ENCODE measurements at places on chromosomes 4 and X.

DNA sequence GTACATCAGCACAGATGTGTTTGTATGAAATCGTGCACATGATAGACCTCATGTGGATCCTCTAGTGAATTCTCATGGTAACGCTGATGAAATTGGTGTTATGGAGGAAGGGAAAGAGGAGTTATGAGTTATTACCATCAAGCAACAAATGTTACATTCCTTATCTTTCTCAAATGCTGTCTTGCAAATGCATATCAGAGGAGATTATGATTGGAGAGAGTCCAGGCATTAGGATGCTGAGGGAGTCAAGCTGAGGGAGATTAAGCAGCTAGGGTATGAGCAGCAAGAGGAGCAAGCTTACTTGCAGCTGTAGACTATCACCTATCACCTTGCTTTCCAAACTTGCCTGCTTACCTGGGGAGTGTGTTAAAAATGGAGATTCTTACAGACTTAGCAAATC, 36.8 kb upstream of the SFRP2 start:
- no peak for DNase-seq

- no peak for DNase-seq
Observed at GRCh38 chr4:174120446-174121295, 162.8 kb downstream of the FBXO8 start.

GRCh38 chrX:108285356-108285755, 152.9 kb downstream of the COL4A6 start:
- no peak for DNase-seq

DNA sequence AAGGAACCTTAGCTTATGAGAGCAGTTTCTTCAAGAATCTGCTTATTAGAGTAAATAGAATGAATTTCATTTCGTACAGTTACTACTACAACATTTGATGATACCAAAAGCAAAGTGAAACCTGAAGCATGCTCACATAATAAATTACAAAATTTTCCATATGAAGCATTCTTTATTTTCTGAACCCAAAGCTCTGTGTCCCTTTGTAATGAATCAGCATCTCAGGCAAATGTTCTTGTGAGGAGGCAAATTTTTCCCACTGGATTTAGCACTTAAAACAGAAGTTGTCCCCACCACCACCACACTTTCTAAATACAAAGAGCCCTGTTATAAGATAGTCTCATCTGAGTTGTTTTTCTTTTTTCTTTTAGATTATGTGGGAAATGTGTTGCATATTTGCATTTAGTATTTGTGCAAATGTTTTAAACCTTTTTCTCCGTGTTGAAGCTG, 70.7 kb upstream of the NFKB1 start:
- DNase-seq, result no peak

- DNase-seq, result no peak
Observed at GRCh38 chr4:82108506-82108905, 265.3 kb downstream of the HNRNPD start.

GRCh38 chr4:4492161-4492847, 49.5 kb downstream of the STX18 start:
- no peak for DNase-seq

GRCh38 chr4:25624616-25625015, 31.0 kb upstream of the SLC34A2 start:
- DNase-seq, result no peak

DNA sequence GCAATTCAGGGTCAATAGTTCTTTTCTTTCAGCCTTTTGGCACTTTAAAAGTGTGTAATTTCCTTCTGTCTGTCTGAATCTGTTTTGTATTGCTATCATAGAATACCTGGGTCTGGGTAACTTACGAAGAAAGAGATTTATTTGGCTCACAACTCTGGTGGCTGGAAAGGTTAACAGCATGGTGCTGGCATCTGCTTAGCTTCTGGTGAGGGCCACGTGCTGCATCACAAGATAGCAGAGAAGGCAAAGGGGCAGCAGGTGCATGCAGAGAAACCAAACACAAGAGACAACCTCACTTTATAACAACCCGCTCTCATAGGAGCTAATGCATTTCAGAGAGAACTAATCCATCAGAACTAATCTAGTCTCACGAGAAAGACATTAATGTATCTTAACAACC, 18.8 kb downstream of the RGN start:
- DNase-seq, result no peak

DNA sequence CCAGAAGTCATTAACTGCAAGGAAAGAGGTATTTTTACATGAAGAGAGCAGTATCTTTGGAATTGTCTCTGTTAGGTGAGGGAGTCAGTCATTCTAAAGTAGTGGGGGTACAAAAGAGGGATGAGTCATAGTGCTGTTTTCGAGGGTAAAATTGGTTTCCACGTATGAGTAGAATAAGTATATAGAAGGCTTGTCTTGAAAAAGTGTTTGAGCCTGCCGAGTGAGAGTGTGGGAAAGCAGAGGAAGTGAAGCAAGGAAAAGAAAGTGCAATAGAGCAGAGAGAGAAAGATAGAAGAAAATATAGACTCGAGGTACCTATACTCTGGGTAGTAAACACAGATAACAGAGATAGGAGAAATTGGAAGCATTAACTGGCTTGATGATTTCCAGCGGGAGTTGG, 696.4 kb downstream of the DMD start:
- DNase-seq, result no peak

GRCh38 chrX:135421932-135422809, at the start of gene SMIM10L2A:
Gene SMIM10L2A (plus strand): TSS chrX:135421944. CDS start chrX:135422132, 188 bp downstream.
- DNase-seq, result no peak

- DNase-seq, result no peak
Observed at GRCh38 chr4:77798385-77798784, 20.8 kb downstream of the CNOT6L start.

DNA sequence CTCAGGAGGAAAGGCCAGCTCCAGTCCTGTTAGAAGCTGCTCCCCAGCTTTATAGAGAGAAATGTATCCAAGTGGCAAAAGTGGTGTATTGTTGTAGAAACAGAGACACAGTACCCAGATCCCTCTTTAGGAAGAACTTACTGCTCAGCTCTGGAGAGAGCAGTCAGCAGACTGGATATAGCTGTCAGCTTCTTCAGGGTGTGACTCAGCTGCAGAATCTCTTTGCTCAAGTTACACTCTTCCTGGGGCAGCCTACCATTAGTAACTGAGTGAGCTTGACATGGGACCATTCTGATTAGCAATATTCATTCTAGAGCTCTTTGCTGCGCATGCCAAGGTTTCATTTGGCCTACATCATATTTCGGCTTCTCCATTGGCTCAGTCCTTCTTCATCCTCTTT, 40.5 kb downstream of the ATP1B4 start:
- no peak for DNase-seq

DNA sequence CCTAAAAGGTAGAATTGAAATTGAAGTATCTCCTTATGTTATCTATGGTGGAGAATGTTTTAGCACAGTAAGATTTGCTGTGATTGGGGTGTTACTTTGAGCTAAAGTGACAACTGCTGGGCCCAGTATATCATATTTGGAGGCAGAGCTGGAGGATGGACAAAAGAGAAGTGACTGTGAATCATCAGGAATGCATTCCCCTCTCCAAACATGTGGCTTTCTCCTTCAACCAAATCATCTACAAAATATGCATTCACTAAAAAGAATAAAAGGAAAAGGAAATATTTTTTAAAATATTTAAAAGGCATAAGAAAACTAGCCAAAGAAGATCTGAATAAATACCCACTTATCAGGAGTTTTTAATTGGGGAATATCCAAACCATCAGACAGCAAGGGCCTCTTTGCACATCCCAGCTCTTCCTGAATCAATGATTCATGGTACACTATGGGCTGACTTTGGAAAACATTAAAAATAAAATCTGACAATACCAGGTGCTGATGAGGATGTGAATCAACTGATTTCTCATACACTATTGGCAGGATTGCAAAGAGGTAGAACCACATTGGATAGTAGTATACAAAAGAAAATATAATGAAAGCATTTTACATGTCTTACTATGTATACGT, 671.7 kb upstream of the NR3C2 start:
- DNase-seq, result no peak

DNA sequence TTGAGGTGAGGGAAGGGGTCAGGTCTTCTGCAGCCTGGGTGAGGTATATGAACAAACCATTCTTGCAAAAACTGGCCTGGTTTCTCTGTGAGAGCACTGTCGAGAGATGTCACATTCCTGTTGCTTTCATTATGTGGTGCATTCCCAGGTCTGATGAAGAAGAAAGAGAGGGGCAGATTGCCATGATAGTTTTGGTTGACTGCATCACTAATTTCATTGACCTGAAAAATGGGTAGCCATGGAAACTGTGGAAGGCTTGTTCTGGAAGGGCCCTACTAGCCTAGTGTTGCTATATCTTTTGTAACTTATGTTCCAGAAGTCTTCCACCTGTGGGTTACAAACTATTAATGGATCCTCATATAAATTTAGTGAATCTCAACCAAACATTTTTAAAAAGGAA, 32.9 kb upstream of the CYBB start:
- DNase-seq, result no peak

GRCh38 chr4:13537832-13538177, 6.5 kb downstream of the NKX3-2 start:
- DNase-seq, result no peak

DNA sequence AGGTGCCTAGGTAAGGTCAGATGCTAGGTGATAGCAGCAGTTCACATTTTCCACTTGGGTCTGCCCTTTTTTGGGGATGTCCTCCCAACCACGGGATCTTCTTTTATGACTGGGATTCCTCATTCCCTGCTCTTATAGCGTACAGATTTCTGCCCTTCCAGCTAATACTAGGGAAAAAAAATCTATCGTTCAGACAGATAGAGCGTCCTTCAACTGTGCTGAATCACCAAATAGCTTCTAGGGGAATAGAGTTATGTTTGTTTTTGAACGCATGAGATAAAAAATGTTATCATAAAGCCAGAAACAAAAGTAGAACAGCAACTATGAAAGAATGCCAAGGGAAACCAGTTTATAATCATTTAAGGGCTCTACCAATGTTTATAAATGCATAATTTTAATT, 13.0 kb downstream of the RAP2C start:
- DNase-seq, result no peak

DNA sequence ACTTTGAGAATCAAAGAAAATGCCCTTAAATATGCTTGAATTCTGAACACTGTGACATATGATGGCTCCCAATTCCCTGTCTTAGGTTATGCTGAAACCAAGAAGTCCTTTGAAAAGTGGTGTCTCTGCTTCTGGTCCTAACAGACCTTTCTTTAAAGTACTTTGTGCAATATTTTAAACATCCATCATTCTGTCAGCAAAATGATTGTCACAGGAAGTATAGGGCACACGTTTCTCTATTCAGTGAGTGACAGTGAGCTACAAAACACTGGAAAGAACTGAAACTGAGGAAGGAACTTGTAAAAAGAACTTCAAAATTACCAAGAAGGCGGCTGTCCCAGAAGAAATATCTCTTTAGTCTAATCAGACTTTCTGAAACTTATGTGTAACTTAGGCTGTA, 12.2 kb upstream of the NUP54 start:
- DNase-seq, result no peak

DNA sequence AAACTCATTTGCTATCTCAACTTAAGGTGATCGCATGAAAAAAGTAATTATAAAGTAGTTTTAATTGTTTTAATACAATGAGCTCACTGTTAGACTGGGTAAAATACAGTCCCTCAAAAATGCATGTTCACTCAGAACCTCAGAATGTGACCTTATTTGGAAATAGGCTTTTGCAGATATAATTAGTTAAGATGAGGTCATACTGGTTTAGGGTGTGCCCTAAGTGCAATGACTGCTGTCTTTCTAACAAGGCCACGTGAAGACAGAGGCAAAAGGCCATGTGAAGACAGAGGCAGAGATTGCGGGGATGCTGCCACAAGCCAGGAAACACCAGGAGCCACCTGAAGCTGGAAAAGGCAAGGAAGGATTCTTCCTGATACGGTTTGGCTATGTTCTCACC, 262.1 kb downstream of the NKX6-1 start:
- DNase-seq, result no peak

- DNase-seq, result no peak
Observed at GRCh38 chr4:57018980-57019379, 40.3 kb downstream of the POLR2B start.

GRCh38 chr4:129337228-129337620, 241.3 kb downstream of the C4orf33 start:
- DNase-seq, result no peak

DNA sequence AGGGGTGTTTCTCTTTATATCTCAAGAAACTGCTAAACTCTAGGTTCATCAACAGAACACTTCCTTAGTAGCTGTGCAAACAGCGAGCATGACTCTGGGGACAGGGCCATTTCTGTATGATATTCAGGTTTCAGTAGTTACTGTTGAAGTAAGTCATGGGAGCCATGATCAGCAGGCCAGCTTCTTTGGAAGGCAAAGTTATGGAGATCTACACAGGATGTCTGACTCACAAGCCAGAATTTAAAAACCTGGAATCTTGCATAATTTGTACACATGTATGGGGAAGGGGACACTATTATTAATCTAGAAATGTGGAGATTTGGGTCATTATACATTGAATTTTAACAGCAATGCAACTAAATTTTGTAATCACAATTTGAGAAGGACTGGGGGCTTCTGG, 187.8 kb upstream of the NR3C2 start:
- no peak for DNase-seq

- no peak for DNase-seq
Observed at GRCh38 chr4:47468706-47469365, 5.3 kb upstream of the COMMD8 start.

- no peak for DNase-seq
Observed at GRCh38 chr4:8675383-8675782, 82.8 kb downstream of the CPZ start.

DNA sequence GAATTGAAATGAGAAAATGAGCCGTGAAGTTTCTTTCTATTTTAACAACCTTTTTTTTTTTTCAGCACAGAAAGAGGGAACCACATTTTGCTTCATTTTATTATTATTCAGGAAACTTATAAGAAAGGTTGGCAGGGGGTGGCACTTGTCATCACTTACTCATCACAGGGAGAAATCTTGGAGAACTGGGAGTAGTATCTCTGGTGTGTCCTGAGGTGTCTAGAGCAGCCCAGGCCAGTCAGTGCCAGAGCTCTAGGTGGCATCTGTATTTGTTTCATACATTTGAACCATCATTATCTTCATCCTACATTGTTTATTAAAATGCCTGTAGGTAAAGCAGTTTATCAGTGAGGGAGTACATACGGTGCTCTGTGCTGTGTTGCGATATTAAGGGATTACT, 43.8 kb upstream of the ARHGAP24 start:
- no peak for DNase-seq

DNA sequence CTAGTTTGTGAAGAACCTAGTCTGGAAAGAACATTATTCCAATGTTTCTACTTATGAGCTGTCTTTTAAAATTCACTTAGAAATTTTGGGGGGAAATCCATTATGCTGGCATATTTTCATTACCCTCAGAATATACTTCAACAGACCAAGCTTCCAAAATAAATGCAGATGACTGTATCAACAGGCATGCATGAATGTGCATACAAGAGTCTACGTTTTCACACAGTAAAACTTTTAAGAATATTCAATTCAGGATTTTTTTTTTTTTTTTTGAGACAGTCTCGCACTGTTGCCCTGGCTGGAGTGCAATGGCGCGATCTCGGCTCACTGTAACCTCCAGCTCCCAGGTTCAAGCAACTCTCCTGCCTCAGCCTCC, 49.7 kb downstream of the ABCG2 start:
- DNase-seq, result no peak

- no peak for DNase-seq
Observed at GRCh38 chr4:99965173-99965572, 15.1 kb upstream of the H2AZ1 start.
